Stimulated activated naive CD4-positive, alpha-beta T cell (primary cell): ENCODE measurements at places on chromosomes 11 and 22.

- DNase-seq = no peak
Measured at GRCh38 chr11:38517991-38518390, 1920.0 kb upstream of the RAG2 start.

- no peak for DNase-seq
Measured at GRCh38 chr11:110032957-110033570, 60.1 kb upstream of the ZC3H12C start.

DNA sequence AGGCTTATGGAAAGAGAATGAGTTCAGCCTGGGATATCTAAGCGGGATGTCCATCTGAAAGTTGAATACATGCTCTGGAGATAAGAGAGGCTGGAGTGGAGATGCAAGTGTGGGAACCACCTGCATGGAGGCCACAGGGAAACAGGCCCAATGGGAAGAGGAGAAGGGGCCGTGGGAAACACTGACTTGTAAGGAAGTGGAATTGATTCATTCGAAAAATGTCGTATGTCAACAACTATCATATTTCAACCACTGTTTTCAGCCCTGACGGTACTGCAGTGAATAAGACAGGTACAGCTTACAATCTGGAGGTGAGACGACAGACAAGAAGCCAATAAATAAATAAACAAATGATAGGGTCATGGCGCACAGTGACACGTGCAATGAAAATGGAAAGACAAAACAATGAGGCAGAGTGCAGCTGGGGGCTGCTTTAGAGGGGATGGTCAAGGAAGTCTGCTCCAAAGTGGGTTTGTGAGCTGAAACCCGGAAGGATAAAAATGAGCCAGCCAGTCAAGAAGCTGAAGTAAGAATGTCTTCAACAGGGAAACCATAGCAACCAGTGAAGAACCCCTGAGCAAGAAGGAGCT lies 35.9 kb downstream of the EFCAB6 start:
- no peak for DNase-seq

DNA sequence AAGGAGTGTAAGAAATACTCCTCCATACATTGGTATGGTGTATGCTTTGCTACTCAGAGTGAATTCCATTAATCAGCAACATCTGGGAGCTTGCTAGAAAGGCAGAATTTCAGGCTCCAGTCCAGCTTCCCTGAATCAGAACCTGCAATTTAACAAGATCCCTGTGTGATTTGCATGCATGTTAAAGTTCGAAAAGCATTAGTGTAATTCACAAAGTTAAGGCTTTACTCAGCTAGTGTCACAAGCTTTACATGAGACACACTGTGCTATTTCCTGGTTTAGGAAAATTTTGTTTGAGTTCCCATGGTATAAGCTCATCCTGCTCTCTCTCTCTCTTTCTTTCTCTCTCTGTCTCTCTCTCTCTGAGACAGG lies 37.0 kb upstream of the HEPHL1 start:
- DNase-seq = no peak

DNA sequence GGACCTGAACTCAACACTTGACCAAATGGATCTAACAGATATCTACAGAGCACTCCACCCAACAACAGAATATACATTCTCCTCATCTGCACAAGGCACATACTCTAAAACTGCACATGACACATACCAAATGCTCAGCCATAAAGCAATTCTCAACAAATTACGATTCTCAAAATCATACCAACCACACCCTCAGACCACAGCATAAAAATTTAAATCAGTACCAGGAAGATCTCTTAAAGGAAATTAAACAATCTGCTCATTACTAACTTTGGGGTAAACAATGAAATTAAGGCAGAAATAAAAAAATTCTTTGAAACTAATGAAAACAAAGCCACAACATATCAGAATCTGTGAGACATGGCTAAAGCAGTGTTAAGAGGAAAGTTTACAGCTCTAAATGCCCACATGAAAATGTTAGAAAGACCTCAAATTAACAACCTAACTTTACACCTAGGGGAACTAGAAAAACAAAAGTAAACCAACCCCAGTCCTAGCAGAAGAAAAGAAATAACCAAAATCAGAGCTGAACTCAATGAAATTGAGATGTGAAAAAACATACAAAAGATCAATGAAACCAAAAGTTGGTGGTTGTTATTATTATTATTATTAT lies 37.2 kb downstream of the TMEM123 start:
- DNase-seq = no peak

GRCh38 chr11:113160808-113161124 lies 153.6 kb upstream of the TTC12 start:
- no peak for DNase-seq

- DNase-seq = no peak
Measured at GRCh38 chr11:47244448-47245350, 3.9 kb downstream of the ACP2 start.

DNA sequence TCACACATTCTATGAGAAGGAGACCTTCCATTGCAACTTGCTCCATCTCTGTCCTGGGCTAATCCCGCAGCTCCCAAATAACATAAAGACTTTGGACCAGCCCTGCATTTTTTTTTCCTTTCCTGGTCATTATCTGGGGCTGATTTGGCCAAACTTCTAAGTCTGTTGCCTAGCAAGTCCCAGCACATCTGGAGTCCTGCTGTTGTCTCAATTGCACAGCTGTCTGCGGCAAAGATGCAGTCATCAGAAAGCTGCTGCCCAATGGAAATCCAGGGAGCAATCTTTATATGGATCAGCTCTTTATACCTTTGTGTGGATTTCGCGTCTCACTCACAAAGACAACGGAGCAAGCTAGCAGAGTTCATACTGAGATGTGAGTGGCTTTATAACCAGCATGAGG lies 105.9 kb downstream of the NXPE2 start:
- DNase-seq = no peak

GRCh38 chr11:76610871-76611475 lies 59.6 kb downstream of the LRRC32 start:
- no peak for DNase-seq

- no peak for DNase-seq
Measured at GRCh38 chr11:19919050-19919561, 206.5 kb downstream of the NAV2 start.
